Esophagus mucosa (tissue), 1 donor: ENCODE measurements at places on chromosomes 5 and 9. TPM values are rescaled to one million over a fixed set of nuclear protein-coding genes. Genes with fewer than 3 reads are reported as not detected.

Gene SMIM33
- total RNA-seq: not detected

Gene GMCL2
- not detected for total RNA-seq

Gene LMAN2
- 162 TPM for total RNA-seq

Gene KCNIP1
- not detected for total RNA-seq

Gene SMIM32
- not detected for total RNA-seq

Gene NUTM2G
- not detected for total RNA-seq

Gene KLF9
- total RNA-seq: 6.1 TPM

Gene IFNE
- 5.6 TPM for total RNA-seq

Gene SCGB3A2
- total RNA-seq: not detected

Gene PKD2L2
- not detected for total RNA-seq

Gene OR1Q1
- total RNA-seq: not detected

Gene KIF12
- 0.56 TPM for total RNA-seq

DNA sequence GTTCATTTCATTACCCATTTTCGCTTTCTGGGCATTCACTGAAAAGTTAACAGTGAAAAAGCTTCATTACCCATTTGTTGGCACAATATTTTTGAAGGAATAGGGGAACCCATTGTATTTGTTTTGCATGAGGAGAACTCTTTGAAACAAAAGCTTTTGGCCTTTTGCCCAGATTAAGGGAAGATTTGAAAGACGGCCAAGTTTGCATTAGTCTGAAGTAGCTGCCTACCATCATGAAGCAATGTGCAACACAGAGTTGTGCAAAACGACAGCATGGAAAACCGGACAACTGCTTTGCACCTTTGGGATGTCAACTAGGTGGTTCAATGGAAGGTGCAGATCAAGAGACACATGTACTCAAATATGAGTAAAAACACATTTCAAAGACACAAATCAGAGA lies 84.9 kb downstream of the TRPM3 start:
- no peak for ATAC-seq

- ATAC-seq: no peak
These were observed 65.4 kb upstream of the C9orf72 start for GRCh38 chr9:27638716-27639115.

GRCh38 chr5:81183811-81184748 lies 49.0 kb upstream of the CKMT2 start:
- ATAC-seq: no peak

GRCh38 chr9:107375651-107376369 lies 92.7 kb downstream of the RAD23B start:
- no peak for ATAC-seq

DNA sequence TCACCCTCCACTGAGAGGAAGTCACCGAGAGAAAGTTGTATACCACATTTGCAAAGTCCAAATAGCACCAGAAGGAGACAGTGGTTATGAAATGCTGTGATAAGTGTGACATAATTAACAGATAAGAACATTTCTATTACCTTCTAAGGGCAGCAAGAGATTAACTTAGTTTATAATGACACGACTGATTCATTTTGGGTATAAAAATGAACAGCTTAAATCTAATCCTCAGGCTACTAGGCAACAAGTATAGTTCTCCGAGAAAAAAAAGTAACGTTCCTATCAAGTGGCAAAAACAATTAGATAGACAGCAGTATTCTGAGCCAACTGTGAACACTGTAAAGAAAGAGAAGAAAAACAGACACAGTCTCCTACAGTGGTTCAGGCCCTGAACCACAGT lies 431.2 kb upstream of the GRAMD2B start:
- no peak for ATAC-seq

DNA sequence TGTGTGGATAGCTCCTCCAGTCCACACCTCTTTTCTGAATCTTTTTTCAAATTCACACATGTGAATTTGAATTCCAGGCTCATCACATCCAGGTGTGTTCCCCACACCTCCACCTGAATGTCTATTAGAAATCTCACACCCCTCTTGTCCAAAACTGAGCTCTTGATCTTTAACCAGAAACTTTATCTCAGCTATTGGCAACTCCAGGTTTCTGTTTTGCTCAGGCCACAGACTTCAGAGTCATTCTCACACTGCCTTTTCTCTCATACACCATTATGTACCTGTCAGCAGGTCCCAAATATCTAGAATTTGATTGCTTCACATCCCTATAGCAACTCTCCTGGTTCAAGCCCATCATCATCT lies 11.6 kb downstream of the NIPSNAP3B start:
- ATAC-seq: peak; percentile 27

DNA sequence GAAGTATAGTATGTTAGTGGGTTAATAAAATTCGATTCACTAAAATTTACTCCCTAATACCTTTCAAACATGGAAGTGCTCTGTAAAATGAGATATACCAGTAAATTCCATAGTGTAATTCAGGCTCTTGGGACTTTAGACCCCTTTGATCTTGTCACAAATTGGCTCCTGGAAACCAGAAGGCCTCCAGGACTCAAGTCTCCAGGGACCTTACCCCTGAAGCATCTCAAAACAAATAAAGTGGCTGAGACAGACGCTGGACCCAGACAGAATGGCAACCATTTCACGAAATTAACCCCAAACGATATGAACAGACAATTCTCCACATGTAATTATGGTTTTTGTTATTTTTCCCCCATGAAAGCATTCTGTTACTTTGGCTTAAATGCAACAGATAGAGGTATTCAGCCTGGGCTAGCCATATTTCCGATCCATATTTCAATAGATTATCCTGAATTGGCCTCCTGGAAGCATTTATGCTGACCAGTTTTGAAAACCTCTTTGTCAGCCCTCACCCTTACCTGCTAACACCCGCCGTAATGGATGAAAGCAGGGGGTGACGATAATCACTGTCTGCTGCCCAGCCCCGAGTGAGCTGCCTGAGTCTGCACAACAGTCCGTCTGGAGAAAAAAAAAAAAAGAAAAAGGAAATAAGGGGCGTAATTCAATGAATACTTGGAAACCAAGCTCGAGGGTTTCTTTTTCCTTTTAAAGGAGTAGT lies 34.1 kb upstream of the EFNA5 start:
- no peak for ATAC-seq

DNA sequence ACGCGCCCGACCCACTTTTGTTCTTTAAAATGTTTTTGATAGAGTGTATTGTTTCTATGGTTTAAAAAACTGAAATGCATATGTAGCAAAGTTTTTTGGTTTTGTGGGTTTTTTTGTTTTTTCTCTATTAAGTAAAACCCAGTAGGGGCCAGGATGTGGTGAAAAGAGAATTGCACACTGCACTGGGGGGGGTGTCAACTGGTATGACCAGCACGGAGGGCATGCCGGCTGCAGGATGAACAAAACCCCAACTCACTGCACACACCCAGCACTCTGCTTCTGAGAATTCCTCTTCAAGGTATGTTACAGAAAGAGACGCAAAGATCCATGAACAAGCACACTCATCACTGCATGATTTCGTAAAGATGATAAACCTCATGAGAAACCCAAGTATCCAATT lies 75.0 kb downstream of the STK10 start:
- peak; percentile 38 for ATAC-seq

DNA sequence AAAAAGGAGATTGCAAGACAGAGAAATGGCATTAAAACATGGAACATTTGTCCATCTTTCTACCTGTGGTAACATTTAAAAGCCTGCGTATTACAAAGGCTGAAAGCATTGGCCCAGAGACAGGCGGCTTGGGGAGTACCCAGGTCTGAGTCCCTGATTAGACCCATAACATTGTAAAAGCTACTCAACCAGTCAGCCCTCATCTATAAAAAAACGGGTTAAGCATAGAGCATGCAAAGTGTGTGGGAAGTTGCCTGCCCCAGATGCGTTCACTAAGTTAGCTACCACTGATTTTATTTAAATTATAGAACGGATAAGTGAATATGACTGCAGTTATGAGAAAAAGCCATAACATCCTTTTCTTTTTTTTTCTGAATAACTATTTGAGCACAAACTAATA lies 276.1 kb downstream of the CDH12 start:
- no peak for ATAC-seq

DNA sequence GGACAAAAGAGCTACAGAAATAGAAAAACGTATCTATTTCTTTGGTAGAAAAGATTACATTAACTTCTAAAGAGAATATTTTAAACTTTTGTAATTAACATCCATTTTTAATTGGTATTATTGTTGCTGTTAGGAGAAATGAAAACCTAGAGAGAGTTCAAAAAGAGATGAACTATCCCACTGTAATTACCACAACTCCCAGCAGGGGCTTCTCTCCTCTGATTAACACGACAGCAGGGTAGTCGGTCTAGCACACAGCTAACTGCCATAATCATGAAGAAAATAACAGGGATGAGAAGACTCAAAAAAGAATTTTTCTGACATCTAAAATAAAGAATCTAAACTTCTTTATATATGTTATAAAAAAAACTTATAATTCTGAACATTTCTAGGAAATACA lies 86.2 kb upstream of the CDH9 start:
- ATAC-seq: no peak

DNA sequence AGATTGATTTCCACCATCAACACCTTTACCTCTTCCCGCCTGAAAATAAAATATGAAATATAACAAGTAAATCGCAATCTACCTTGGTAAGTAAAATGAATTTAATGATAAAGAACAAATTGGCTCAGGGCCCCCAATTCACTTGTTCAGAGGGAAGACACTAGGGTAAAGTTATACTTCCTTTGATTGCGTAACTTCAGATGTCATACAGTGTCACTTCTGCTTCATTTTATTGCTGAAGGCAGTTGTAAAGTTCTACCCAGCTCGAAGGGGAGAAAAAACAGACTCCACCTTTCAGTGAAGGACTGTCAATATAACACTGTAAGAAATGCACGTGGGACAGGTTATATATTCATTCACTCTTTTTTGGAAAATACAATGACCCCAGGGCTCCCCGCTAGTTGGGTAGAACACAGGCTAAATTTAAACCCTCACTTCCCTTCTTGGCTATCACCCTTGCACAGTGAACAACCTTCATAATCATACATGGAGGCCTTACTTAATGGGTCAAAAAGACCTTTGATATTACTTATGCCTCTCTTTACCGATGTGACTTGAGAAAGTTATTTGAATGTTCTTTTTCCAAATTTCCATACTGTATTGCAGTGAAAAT lies 848.8 kb downstream of the MAT2B start:
- no peak for ATAC-seq

DNA sequence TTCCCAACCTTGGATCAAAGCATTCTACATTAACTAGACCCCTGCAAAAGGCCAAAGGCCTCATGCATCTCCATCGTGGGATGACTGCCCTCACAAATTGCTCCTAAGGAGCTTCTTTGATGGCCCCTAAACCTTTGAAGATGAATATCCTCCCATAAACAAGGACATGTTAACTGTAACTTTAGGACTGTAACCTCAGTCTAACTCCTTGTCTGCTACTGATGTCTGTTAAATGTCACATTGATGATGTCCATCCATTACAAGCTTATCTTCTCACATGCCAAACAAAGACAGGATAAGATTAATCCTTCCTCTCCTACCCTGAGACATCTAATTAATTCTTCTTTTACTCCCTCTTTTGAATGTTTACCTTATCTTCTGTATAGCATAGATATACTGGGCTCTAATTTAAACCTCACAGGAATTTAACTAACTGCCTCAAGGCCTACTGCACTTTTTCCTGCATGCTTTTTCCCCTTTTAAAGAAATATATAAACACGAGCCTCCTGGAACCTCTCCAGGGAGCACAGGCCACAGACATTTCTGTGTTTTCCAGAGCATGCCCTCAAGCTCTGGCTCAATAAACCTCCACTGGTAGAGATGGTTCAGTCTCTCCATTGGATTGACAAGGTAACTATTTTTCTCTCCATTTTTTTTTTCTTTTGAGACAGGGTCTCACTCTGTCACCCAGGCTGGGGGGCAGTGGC lies 90.6 kb upstream of the SLC25A48 start:
- ATAC-seq: no peak

DNA sequence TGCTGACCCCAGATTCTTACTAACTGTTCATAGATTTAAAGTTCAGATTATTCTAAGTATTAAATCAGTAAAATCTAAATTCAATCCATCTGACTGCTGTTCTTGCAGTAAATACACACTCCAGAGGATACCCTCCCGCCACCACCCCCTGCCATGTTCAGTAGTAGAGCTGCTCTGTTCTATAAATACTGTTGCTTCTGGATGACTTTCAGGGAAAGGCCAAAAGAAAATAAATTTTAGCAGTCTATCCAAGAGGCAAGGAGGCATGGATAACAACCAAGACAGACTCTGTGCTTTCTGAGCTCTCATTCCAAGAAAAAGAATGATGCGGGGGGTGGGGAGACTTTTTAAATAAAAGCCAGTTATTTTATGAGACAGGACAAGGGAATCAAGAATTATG lies 115.1 kb downstream of the ADAMTS6 start:
- no peak for ATAC-seq

- ATAC-seq: no peak
These were observed 230.8 kb upstream of the IRX4 start for GRCh38 chr5:2113348-2114131.

- ATAC-seq: peak; percentile 31
These were observed 69.1 kb downstream of the ADAMTS2 start for GRCh38 chr5:179275941-179276837.

DNA sequence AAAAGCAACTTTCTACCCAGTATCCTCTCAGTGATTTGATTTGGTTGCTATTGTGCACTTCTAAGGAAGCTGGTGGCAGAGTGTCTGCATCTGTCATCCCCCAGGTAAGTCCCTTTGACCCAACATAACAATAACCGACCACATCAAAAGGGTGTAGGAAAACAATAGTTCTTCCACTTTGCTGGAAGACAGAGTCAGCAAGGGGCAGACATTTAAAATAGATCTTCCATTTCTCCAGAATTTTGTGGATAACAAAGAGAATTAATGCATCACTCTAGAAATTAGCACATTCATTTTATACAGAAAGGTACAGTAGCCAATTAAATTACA lies 177.5 kb downstream of the EBF1 start:
- no peak for ATAC-seq

GRCh38 chr5:180176191-180176590 lies 32.8 kb downstream of the RASGEF1C start:
- no peak for ATAC-seq

- no peak for ATAC-seq
These were observed 2.4 kb downstream of the EGR1 start for GRCh38 chr5:138467711-138468132.

- ATAC-seq: peak; percentile 98
These were observed 151.2 kb upstream of the RUSC2 start for GRCh38 chr9:35338561-35339274.

DNA sequence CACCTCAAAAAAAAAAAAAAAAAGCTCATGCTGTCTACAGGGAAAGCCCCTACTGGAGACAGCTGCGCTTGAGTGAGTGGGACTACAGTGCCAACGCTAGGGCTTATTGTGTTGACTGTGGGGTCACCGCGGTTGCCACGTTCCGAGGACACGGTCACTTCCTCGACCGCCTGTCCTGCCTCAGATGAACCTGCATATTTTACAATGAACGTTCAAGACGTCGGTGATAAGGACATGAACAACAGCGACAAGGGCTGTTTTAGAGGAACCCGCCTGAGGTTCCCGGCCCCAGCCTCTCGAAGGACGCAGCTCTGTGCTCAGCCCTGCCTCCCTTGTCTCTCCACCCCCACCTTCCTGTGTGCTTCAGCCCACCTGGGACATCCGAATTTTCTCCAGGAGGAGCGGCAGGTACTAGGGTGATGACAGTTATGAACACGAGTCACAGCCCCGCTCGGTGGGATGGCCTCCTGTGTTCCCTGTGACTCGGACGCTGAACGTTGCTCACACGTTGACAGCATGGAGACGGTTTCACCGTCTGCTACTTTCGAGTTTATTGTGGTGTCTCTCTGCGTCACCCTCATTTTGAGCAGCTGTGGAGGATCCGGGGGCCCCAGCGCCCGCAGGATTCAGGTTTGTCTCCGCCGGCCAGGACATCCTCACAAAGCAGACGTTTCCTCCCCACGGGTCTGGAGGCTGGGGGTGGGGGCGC lies 11.3 kb upstream of the DIPK1B start:
- peak; percentile 4 for ATAC-seq
